ENCODE measurements at places on chromosomes 12 and 14.
A peak's percentile ranks its signal among the peaks of the same experiment; 100 is the strongest.

DNA sequence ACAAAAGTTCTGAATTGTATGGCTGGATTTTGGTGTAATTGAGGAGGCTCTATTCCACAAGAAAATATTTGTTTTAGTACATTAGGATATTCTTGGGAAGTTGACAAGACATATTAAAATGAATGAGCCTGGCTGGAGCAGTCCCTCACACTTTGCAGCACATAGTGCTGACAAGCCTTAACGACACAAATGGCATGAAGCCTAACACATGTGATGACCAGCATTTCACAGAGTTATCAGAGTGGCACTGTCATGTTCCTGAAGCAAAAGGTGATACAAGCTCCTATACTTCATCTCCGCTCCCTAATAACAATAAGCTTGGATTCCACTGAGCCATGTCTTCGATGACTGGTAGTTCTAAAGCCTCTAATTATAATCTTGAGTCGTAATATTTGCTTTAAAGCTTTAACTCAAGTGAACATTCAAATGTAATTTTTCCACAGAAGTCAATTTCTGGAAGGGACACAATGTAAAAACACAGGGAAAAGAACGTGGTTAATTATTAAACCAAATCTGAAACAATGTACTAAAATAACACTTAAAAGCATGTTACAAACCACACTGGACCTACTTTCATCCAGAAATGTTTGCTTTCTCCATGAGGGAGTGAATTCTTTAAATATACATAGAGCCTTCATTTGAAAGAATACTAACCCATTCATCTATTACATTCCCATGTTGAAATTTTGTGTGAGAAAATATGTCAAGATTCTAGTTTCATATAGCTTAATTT, 49.6 kb downstream of the GRIP1 start:
- peaks cover 4% of the 10 kb centered on the region for H3K4me1 ChIP-seq
- no peaks in the 10 kb centered on the region for H3K27me3 ChIP-seq
- H3K4me3 ChIP-seq, result no peak overlapping the region
- peak; percentile 16 for DNase-seq
- H3K36me3 ChIP-seq, result no peaks in the 10 kb centered on the region
- no peak overlapping the region for H3K27ac ChIP-seq

GRCh38 chr12:132422381-132423043, 67.4 kb upstream of the FBRSL1 start:
- DNase-seq, result no peak
- H3K27me3 ChIP-seq, result no peaks in the 10 kb centered on the region
- H3K4me3 ChIP-seq, result no peak overlapping the region
- H3K36me3 ChIP-seq, result no peaks in the 10 kb centered on the region
- no peak overlapping the region for H3K27ac ChIP-seq

DNA sequence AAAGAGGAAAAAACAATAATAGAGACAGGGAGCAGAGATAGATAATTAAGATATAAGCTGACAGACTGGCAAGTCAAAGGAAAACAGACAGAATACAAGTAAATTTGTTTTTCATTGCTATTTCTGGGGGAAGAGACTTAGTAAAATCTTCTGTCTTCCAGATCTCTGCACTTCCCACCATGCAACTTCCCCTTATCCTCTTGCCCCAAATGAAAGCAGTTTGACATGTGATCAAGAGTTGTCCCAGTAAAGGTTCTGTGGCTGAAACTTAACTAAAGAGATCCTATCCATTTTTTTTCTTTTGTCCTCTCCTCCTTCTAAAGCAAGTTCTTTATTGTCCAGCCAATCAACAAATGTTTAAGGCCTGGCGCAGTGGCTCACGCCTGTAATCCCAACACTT, 1.5 kb upstream of the MLF2 start:
- H3K27me3 ChIP-seq, result no peaks in the 10 kb centered on the region
- H3K4me1 ChIP-seq, result peaks cover 22% of the 10 kb centered on the region
- H3K27ac ChIP-seq, result peak overlapping the region; percentile 98
- no peak overlapping the region for H3K4me3 ChIP-seq
- H3K36me3 ChIP-seq, result peaks cover 26% of the 10 kb centered on the region

DNA sequence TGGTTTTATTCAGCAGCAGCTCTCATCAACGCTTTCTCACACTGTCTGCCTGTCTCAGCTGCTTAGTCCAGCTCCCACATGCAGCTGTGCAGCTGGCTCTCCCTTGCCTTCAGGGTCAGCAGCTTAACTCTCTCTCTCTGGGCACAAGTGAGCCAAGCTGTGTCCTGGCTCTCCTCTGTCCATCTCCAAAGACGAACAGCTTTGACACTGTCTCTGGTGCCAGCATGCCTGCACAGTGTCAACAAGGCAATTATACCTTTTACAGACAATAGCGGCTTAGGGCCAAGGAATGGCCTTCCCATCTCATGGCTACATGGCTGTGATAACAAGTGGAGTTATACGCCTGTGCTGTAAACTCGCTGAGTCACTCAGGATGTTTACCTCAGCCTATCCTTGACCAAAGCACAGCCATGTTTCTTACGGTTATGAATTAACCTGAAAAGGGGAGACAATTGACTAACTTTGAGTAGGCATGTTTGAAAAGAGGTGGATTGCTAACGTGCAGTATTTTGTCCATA, 38.4 kb upstream of the MANSC4 start:
- no peak overlapping the region for H3K4me3 ChIP-seq

GRCh38 chr12:29582146-29582545, 84.7 kb upstream of the OVCH1 start:
- H3K36me3 ChIP-seq, result no peaks in the 10 kb centered on the region
- peaks cover 18% of the 10 kb centered on the region for H3K4me1 ChIP-seq
- no peaks in the 10 kb centered on the region for H3K27me3 ChIP-seq
- peak overlapping the region; percentile 16 for H3K27ac ChIP-seq
- no peak overlapping the region for H3K4me3 ChIP-seq
- DNase-seq, result no peak

GRCh38 chr12:125418902-125419564, 353.8 kb downstream of the AACS start:
- no peak overlapping the region for H3K27ac ChIP-seq
- DNase-seq, result no peak
- H3K4me1 ChIP-seq, result no peaks in the 10 kb centered on the region
- no peak overlapping the region for H3K4me3 ChIP-seq
- H3K27me3 ChIP-seq, result no peaks in the 10 kb centered on the region

- H3K27ac ChIP-seq, result no peak overlapping the region
- H3K4me3 ChIP-seq, result no peak overlapping the region
- no peak for DNase-seq
- no peaks in the 10 kb centered on the region for H3K36me3 ChIP-seq
- no peaks in the 10 kb centered on the region for H3K27me3 ChIP-seq
- no peaks in the 10 kb centered on the region for H3K4me1 ChIP-seq
Observed at GRCh38 chr14:92935446-92935845, 12.5 kb downstream of the CHGA start.

DNA sequence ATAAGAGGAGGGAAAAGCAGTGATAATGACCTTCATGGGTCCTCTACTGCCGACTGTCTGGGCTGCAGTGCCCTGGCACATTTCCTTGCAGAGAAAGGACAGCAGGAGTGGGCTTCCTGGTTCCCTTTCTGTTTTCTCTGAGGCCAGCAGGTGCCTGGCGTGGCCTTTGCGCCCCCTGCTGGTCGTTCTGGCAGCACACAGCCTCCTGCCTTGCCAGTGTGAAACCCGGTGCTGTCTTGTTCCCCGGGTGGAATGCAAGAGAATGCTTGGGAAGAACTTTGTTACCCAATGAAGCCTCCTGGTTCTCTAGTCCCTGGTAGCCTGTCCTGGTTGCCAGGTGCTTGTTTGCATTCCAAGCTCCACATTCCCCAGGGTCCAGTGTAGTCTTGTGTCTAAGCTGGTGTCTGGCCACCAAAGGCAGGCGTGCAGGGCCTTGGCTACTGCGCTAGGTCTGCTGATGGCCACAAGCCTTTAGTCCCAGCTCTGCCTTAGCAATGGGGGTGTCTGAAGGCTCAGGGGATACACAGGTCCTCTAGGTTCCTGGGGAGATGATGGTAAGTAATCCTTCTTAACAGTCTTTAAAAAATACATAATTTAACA, 1392.4 kb upstream of the TMEM132C start:
- no peaks in the 10 kb centered on the region for H3K4me1 ChIP-seq
- H3K27me3 ChIP-seq, result no peaks in the 10 kb centered on the region
- no peaks in the 10 kb centered on the region for H3K36me3 ChIP-seq

DNA sequence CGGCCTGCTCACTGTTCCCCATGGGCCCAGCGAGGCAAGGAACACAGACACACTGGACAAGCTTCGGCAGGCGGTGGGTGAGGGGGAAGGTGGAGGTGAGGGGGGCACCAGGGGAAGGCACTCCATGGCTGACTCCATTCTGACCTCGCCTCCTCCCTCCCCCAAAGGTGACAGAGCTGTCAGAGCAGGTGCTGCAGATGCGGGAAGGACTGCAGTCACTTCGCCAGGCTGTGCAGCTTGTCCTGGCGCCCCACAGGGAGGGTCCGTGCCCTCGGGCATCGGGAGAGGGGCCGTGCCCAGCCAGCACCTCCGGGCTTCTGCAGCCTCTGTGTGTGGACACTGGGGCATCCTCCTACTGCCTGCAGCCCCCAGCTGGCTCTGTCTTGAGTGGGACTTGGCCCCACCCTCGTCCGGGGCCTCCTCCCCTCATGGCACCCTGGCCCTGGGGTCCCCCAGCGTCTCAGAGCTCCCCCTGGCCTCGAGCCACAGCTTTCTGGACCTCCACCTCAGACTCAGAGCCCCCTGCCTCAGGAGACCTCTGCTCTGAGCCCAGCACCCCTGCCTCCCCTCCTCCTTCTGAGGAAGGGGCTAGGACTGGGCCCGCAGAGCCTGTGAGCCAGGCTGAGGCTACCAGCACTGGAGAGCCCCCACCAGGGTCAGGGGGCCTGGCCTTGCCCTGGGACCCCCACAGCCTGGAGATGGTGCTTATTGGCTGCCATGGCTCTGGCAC, 10.6 kb downstream of the MCRS1 start:
- H3K36me3 ChIP-seq, result peaks cover 45% of the 10 kb centered on the region
- DNase-seq, result no peak
- no peak overlapping the region for H3K4me3 ChIP-seq
- H3K4me1 ChIP-seq, result no peaks in the 10 kb centered on the region
- H3K27me3 ChIP-seq, result no peaks in the 10 kb centered on the region

DNA sequence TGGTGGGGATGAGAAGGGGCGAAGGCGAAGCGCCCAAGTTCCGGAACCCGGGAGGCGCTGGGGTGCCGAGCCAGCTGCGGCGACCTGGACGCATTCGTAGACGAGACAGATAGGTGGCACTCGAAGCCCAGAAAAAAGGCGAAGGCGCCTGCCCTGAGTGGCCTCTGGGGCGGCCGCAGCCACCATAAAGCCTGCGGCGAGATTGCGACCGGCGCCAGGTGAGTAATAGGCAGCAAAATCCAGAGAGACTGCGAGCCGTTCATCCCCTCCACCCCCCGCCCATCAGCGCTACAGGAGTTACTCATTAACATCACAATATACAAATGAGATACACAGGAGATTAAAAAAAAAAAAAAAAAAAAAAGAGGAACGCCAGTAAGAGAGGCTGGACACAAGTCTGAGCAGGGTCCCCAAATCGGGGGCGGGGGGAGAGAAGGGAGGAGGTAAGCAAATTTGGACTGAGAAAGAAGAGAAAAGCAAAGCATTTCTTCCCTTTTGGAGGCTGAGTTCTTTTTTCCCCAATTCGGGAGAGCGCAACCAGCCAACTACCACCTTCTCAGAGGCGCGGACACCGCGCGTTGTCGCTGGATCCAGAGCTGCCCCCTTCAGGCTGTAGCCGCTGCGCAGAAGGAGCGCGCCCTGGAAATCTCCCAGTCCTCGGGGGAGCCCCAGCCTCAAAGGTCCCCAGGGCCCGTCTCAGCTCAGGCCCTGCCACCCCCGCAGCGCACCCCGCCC, 15.7 kb downstream of the TBX3 start:
- H3K27ac ChIP-seq, result no peak overlapping the region
- peaks cover 33% of the 10 kb centered on the region for H3K4me1 ChIP-seq
- H3K36me3 ChIP-seq, result peaks cover 6% of the 10 kb centered on the region
- peak; percentile 92 for DNase-seq
- peak overlapping the region; percentile 32 for H3K4me3 ChIP-seq

DNA sequence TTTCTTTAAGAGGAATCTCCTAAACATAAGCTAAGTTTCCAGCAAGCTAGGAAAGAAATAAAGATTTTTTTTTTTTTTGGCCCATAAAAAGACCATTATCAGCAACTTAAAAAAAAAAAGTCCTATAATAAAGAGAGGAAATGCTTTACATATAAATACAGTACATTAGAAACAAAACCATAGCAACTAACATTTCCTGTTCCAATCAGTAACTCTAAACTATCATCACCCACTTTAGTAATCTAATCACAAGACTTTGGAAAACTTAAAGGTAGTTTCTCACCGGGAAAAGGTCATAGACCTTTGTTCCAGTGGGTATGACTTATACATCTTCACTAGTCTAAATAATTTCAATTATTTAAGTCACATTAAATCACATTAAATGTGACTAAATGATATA, 11.1 kb downstream of the SPTSSA start:
- H3K4me1 ChIP-seq, result peaks cover 16% of the 10 kb centered on the region
- no peak overlapping the region for H3K4me3 ChIP-seq
- no peak for DNase-seq
- H3K27ac ChIP-seq, result no peak overlapping the region
- H3K36me3 ChIP-seq, result peaks cover 18% of the 10 kb centered on the region

DNA sequence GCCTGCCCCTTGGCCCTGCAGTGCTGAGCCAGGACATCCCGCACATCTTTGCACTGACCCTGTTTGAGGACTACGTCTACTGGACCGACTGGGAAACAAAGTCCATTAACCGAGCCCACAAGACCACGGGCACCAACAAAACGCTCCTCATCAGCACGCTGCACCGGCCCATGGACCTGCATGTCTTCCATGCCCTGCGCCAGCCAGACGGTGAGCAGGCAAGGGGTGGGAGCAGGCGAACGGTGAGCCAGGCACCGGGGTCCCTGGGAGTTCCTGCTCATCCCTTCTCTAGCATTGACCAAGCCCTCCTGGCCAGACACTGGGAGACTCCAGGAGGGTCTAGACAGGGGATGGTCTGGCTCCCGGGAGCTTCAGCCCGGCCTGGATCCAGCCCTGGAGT, 17.4 kb upstream of the NXPH4 start:
- H3K4me3 ChIP-seq, result no peak overlapping the region
- no peak for DNase-seq
- no peak overlapping the region for H3K27ac ChIP-seq
- H3K4me1 ChIP-seq, result no peaks in the 10 kb centered on the region
- H3K36me3 ChIP-seq, result peaks cover 100% of the 10 kb centered on the region

GRCh38 chr14:45249856-45250575, 3.0 kb downstream of the MIS18BP1 start:
- no peaks in the 10 kb centered on the region for H3K36me3 ChIP-seq
- peak overlapping the region; percentile 38 for H3K27ac ChIP-seq
- H3K27me3 ChIP-seq, result no peaks in the 10 kb centered on the region
- peaks cover 25% of the 10 kb centered on the region for H3K4me1 ChIP-seq

DNA sequence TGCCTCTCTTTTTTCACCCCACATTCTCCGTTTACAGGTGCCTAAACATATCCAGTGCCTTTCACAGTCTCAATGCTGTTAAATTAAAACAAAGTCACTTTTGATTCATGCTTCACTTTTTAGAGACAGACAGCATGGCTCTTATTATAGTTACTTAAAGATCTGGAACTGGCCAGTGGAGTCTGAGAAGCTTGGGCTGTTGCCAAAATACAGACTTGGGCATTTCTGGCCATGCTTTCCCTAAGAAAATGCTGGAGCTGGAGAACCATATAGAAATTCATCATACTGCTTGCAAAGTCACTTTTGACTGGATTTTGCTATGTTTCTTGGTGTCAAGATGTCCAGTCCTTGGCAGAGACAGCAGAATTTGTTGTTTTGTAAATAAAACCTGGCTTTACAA, 12.2 kb upstream of the GPR68 start:
- no peak overlapping the region for H3K4me3 ChIP-seq
- H3K4me1 ChIP-seq, result peaks cover 44% of the 10 kb centered on the region
- peaks cover 5% of the 10 kb centered on the region for H3K27me3 ChIP-seq
- peak overlapping the region; percentile 80 for H3K27ac ChIP-seq

- no peaks in the 10 kb centered on the region for H3K27me3 ChIP-seq
- no peaks in the 10 kb centered on the region for H3K36me3 ChIP-seq
- no peak overlapping the region for H3K27ac ChIP-seq
- H3K4me1 ChIP-seq, result peaks cover 11% of the 10 kb centered on the region
- DNase-seq, result no peak
- H3K4me3 ChIP-seq, result no peak overlapping the region
Observed at GRCh38 chr14:98949481-98950135, 322.4 kb downstream of the BCL11B start.

Data from stomach (tissue), 19 donors.